Cortex of kidney (tissue), 1 donor: ENCODE measurements at places on chromosomes 5 and 9.

- no peak for DNase-seq
Measured at GRCh38 chr5:7980881-7981280, 111.9 kb downstream of the MTRR start.

GRCh38 chr9:114308361-114308950 is 14.4 kb upstream of the ORM1 start:
- DNase-seq, result no peak

DNA sequence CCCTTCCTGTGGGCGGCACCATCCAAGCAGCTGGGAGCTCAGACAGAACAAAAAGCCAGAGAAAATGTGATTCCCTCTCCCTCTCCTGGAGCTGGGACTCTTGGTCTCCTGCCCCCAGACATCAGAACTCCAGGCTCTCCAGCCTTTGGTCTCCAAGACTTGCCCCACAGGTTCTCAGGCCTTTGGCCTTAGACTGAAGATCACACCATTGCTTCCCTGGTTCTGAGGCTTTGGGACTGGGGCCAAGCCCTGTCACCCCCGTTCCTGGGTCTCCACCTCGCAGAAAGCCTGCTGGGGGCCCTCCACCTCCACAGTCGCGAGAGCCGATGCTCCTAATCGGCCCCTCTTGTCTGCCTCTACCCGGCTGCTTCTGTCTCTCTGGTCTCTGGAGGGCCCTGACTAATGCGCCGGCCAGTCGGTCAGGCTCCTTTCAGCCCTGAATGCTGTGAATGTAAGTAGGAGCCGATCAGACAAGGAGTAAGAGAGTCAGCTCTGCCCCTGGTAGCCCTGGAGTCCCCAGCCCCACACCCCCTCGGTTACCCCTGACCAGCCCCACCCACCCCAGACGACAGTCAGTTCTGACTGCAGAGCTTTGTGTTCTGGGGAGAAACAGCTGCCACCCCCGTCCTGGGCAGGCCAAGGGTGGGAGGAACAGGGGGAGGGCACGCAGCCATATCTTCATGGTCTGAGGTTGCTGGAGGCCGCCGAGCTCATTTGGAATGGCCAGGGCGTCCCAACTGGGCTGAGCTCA is 57.5 kb downstream of the VAV2 start:
- no peak for DNase-seq

DNA sequence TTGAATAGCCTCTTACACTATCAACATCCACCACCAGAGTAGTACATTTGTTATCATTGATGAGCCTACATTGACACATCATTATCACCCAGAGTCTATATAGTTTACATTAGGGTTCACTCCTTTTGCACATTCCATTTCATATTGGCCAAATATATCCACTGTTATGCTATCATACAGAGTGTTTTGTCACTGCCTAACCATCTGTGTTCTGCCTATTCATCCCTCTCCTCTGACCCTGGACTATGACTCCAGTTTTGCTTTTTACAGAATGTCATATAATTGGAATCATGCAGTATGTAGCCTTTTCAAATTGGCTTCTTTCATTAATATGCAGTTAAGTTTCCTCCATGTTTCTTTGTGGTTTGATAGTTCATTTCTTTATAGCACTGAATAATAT is 904.7 kb downstream of the TLE1 start:
- DNase-seq, result no peak

DNA sequence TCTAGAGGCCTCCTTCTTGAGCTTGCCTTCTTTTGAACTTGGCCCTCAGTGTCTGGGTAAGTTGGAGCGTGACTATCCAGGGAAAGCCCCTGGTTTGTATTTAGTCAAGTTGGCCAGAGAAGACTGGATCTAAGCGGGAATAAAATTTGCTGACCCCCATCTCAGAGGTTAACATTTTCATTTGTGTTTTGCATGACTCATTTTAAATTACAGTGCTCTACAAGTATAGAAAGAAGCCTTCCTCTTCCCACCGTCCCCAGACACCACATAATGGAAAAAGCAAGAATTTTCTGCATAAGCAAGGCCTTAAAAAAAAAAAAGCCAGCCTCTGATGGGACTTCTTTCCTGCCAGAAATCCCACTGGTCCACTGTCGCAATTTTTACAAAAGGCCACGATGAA is 27.2 kb downstream of the PIK3R1 start:
- no peak for DNase-seq
